ENCODE measurements at places on chromosomes 16 and 17.

GRCh38 chr16:70529051-70529777, 5.6 kb downstream of the SF3B3 start:
- DNase-seq: no peak

- DNase-seq: peak; percentile 77
Observed at GRCh38 chr16:17467923-17468540, 2.7 kb downstream of the XYLT1 start.

GRCh38 chr16:75697571-75697970, 3.7 kb downstream of the DUXB start:
- DNase-seq: no peak

- no peak for DNase-seq
Observed at GRCh38 chr17:42133461-42134041, 10.9 kb downstream of the HSPB9 start.

- DNase-seq: no peak
Observed at GRCh38 chr16:14609716-14610115, 20.3 kb downstream of the PARN start.

Data from psoas muscle (tissue), 8 donors.